HT-29 (cell line): ENCODE measurements at places on chromosomes 6 and 20. TPM values are rescaled to one million over a fixed set of nuclear protein-coding genes. Genes with fewer than 3 reads are reported as not detected.
A peak's percentile ranks its signal among the peaks of the same experiment; 100 is the strongest.

GRCh38 chr20:43949741-43950618 lies 35.3 kb downstream of the TOX2 start:
- DNase-seq = peak; percentile 71

DNA sequence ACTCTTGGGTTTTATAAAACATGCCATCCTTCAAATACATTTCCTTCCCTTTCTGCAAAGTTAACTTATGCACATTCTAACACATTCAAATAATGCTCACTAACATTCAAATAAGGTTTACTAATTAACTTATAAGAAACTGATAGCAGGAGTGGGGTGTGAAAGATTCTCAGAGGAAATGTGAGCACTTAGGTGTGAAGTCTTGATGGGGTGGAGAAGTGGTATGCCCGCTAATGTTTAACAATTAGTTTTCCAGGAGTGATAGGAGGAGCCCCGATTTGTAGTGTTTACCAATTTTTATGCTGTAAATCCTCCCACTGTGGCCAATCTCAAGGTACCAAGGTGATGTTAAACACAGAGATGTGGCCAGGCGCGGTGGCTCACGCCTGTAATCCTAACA lies 18.3 kb upstream of the DSN1 start:
- no peak for DNase-seq

- no peak for DNase-seq
These were observed 615 bp upstream of the UBE2J1 start for GRCh38 chr6:89353118-89353556.

- DNase-seq = no peak
These were observed 7.4 kb downstream of the SIRT5 start for GRCh38 chr6:13581700-13582229.

- no peak for DNase-seq
These were observed 3.5 kb upstream of the HTR1B start for GRCh38 chr6:77466451-77467437.

DNA sequence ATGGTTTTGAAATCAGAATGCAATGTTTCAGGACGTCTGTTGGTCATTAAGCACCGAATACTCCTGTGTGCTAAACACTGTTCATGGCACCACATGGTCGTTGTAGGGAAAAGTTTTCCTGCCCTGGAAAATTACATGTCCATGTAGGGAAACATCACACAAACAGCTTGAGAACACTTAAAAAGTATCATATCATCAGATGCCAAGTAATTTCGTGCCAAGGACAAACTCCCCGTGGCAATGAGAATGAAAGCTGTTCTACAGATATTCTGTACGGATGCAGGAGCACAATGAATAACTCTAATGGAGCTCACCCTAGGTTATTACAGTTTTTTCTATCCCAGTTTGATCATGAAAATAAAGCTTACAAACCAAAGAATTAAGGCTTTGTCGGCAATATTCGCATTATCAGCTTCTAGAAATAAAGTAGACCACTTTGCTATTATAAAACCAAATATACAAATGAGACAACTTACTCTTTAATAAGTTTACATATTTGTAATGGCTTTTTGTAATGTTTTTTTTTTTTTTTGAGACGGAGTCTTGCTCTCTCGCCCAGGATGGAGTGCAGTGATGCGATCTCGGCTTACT lies 4.6 kb upstream of the DST start:
- no peak for DNase-seq

GRCh38 chr6:83429857-83430610 lies 817 bp downstream of the ME1 start:
- DNase-seq = peak; percentile 76

DNA sequence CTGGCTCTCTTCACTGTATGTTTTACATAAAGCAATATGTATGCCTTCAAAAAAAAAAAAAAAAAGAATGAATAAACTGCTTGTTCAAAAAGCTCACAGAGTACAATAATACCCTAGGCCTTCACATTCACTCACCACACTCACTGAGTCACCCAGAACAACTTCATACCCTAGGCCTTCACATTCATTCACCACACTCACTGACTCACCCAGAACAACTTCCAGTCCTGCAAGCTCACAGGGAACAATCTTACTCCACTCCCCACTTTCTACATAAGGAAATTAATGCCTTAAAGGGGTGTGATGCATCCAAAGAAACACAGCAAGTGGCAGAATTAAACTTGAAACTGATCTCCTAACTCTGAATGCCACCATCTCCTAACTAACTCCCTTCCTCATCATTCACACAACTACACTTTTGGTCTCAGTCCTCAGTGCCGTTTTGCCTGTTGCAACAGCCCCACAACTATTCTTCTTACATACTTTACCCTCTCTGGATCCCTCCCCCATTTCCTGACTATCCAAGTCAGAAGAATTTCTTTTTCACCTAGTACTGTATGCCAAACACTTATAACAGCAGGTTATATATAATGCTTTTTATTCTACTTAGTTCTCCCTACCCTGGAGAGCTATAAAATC lies 34.2 kb downstream of the NHSL1 start:
- DNase-seq = peak; percentile 41

DNA sequence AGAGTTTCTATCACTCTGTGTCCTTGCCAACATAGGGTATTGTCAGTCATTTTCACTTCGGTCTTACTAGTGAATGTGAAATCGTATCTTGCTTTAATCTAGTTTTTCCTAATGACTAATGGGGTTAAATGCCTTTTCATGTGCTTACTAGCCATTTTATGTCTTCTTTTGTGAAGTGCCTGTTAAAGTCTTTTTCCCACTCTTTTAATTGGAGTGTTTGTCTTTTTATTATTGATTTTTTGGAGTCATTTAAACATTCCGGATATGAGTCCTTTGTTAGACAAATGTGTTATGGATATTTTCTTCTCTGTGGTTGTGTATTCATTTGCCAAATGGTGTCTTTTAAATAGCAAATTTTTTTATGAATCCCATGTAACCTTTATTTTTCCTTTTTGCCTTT lies 194.6 kb downstream of the CDH26 start:
- DNase-seq = no peak

DNA sequence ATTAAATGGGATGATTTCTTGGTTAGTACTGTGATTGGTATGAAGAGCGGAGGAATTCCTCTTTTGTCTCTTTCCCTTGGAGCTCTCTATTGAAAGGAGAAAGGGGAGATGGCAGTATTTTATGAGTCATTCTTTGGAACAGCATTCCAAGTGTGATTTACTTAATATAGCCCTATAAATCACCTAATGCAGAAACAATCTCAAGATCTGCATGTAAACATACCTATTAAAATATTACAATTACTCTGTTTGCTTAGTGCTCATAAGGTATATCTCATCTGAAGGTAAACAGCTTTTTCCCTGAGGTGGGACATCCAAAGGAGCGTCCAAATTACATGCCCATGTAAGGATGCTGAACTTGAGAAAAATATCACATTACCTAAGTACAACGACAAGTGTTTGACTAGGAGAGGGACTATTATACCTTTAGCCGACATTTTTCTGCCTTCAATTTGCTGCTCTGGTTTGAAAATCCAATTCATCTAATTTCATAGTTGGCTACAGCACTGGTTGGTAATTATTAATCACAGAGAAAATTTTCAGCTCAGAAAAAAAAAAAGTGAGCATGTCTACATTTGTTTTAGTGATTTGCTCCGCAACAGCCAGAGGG lies 229.0 kb downstream of the FOXC1 start:
- peak; percentile 68 for DNase-seq

- no peak for DNase-seq
These were observed 7.0 kb downstream of the ELMO2 start for GRCh38 chr20:46399401-46399800.

DNA sequence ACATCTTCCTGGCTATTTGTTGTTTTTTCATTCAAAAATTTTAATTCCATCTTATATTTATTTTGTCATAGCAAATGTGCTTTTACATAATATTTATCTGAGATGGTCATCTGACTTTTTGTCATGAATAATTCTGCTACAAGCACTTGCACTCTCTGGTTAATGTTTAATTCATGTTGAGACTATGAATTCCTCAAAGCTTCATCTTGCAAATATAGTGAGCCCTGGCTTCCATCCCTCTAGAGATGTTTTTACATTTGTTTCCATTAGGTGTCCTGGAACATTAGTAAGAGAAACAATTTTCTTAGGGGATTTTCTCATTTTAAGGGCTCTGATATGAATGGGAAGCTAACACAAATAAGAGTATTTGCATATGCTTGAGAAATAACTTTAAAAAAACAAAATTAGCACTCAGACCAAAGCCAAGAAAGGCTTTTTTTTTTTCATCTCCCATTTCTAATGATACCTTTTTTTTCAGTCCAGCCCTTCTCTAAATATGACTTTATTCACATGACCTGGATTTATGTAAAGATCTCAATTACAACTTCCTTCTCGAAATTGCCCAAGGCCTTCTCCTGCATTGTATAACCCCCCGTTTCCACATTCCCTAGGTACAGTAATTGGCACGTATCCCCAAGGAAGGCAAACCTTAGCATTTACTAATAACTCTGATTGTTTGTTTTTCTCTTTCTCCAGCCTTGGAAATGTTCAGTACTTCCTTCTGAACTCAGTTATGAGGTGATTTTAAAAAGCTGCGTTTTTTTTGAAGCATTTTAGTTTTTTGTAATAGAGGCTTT lies 797.0 kb upstream of the GJE1 start:
- DNase-seq = no peak

DNA sequence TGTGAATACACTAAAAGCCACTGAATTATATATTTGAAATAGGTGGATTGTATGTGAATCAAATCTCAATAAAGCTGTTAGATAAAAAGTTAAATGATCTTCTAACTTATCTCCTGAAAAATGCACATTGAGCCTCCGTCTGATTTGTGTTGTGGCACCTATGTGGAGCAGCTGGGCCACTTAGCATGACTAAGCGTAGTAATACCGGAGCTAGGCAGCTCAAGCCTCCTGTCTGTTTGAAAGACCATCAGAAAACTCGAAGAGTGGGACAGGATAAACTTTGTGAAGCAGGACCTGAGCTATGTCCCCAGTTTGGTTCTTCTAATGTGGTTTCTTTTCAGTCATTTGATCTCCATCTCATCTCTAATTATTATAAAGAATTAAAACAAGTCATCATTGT lies 11.0 kb upstream of the NOL7 start:
- no peak for DNase-seq

- DNase-seq = peak; percentile 36
These were observed 642.1 kb downstream of the EPHA7 start for GRCh38 chr6:92777146-92777740.

GRCh38 chr20:41173791-41174341 lies 36.5 kb downstream of the PLCG1 start:
- DNase-seq = no peak

DNA sequence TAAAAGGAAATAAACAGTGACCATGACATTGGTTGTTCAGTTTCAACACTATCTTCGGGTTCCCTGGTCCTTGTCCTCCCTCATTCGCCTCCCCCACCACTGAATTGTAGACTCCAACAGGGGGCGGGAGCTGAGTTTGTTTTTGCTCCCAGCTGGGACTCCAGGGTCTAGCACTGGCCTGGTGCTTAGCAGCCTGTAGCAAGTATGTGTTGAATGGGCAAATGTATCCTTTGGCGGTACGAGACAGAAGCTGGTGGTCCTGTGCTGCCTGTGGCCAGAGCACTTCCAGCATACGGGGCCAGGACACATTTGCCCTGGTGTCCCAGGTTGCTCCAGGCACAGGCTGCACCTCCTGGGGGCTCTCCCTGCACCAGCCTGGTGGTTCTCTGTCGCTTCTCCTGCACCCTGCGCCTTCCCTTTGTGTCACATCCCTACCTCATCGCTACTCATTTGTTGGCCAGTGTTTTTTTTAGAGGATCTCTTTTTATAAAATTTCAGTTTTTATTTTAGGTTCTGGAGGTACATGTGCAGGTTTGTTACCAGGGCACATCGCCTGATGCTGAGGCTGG lies 40.1 kb downstream of the PHACTR3 start:
- no peak for DNase-seq

- peak; percentile 89 for DNase-seq
These were observed 760 bp upstream of the IBTK start for GRCh38 chr6:82248273-82248735.

- no peak for DNase-seq
These were observed 1.5 kb downstream of the E2F1 start for GRCh38 chr20:33684533-33685327.

GRCh38 chr20:43731469-43731868 lies 4.7 kb upstream of the GTSF1L start:
- no peak for DNase-seq

DNA sequence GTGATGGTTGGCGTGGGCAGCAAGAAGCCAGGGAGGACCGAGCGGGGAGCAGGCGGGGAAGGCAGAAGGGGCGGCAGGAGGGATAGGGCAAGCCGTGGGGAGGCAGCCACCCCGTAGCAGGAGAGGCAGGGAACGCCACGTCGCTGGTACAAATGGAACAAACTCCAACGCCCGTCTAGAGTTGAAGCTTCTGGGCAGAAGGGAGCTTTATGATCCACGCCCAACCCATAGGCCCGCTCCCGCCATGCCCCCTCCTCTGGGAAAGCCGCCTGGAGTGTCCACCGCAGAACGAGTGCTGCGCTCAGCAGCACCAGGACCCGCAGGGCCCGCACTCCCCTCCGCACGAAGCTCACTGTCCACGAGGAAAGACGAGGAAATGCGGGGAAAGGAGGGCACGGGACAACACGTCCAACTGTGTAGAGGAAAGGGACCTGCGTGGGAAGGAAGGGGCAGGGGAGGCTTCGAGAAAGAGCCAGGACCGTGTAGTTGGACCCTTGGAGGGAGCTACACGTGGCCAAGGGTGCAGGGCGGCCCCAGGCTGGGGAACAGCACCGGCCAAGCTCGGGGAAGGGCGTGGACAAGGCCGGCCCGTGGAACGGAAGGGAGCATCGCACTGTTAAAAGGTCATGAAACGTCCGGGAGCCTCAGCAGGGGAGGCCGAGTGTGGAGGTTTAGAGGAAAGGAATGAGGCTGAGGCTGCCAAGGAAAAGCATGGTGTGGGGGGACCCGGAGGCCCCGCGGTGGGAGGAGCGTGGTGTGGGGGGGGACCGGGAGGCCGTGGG lies 204.0 kb downstream of the DLL1 start:
- DNase-seq = no peak

DNA sequence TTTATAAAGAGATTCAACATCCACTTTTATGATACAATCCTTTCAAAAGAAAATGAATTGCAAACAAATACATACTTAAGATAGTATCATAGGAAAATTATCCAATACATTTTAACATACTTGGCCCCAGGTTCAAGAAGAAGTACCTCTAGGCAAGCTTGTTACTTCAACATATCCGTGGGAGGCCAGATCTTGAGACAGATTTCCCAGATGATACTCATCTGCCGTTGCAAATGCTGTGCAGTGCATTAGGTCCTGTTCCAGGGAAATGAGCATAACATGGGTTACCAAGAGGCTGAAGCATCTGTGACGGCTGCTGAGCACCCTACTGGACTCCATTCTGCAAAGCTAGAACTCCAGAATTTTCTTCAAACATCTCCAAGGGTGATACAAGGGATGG lies 15.6 kb downstream of the RMND1 start:
- DNase-seq = no peak

- DNase-seq = no peak
These were observed 4.2 kb downstream of the RNASET2 start for GRCh38 chr6:166952121-166952520.

- DNase-seq = no peak
These were observed 7.8 kb upstream of the DOK5 start for GRCh38 chr20:54467622-54468021.

Gene DDO
- not detected in 2 replicates for total RNA-seq

Gene CST2
- total RNA-seq = not detected in 2 replicates

Gene BACH2
- total RNA-seq = not detected in 2 replicates

Gene TP53RK
- total RNA-seq = 40.2 and 44.7 TPM in 2 replicates

Gene VSX1
- not detected in 2 replicates for total RNA-seq

Gene ULBP1
- total RNA-seq = 0.13 TPM in 1 of 2 replicates, not detected in the other

Gene TOX2
- total RNA-seq = 0.18 and 1.9 TPM in 2 replicates

Gene OSTM1
- 18.2 and 21.2 TPM in 2 replicates for total RNA-seq

Gene THBD
- not detected in 2 replicates for total RNA-seq
